ENCODE measurements at places on chromosomes 16 and 17. TPM values are rescaled to one million over a fixed set of nuclear protein-coding genes. Genes with fewer than 3 reads are reported as not detected.
A peak's percentile ranks its signal among the peaks of the same experiment; 100 is the strongest.

DNA sequence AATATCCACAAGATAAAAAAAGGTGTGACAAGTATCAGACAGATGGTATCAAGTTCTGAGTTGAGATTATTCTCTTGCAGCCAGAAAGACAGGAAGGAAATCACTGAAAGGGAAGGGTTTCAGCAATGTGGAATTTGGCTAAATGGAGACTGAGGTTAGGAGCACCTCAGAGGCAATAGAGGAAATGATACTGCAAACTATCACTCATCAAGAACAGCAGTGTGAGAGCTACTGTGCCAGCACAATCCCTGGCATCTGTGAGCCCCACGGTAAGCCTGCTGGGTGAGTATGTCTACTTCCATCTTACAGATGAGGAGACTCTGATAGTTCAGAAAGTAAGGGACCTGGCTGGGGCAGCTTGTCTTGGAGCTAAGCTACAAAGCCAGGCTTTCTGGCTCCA, 162.0 kb downstream of the SALL1 start:
- no peak for DNase-seq

DNA sequence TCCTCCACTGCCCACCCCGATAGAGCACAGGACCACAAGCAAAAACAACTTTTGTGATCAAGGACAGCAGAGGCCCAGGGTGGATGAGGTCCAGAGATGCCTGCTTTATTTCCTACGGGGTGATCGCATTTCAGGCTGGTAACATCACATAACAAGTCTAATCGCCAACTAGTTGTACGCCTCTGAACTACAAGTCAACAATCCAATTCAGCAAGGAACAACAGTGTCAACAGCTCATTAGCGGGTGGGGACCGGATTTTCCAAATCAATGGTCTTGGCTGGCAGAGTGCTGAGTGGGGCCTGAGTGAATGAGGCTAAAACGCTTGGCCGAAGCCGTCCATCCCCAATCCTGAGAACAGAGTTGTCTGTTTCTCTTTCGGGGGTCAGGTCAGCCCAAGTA, 17.1 kb downstream of the MRM3 start:
- DNase-seq, result no peak

DNA sequence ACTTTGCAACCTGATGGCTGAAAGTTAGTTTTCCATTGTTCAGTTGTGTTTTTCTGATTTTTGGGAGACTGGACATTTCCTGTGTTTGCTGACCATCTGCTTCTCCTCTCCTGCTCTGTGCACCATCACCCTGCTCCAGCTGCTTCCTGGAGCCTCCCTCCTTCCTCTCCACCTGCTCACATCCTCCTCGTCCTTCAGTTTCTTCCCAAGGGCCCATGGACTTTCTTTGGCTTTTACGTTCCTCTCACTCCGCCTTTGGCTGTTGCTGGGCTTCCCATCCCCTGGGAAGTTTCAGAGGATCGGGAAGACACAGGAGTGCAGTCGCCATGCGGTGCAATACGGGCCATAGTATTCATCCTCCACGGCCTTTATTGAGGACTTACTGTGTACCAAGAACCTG, 61.6 kb downstream of the TNFRSF13B start:
- DNase-seq, result no peak

GRCh38 chr17:42321555-42321954, 33.3 kb downstream of the STAT5A start:
- no peak for DNase-seq

DNA sequence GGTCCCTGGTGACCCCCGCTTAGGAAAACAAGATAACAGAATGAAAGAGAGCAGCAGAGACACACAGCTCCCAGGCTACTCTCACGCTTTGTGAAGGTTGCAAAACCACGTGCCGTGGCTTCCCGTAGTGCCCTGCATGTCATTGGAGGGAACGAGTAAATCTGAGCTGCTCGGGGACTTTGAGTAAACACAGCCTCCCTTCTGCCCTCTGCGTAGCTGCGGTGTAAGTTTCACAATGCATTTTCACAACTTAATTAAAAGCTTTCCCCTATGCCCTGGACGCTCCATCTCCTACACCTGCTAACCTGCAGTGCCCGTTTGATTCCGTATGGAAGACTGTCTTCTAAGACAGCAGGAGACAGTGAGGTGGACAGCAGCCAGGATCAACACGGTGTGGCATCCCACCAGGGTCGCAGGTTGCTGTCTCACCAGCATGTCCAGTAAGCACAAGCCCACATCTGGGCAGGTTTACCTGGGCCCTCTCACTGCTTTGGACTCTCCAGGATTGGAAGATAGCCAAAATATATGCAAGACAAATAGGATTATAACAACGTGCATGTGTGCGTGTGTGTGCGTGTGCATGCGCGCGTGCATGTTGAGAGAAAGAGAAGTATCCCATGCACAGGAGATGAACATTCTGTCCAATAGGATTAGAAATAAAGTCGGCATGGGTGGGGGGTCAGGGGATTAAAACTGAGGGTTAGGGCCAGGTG, 116.4 kb upstream of the RCVRN start:
- DNase-seq, result peak; percentile 55

- no peak for DNase-seq
Measured at GRCh38 chr17:76558198-76559095, 18.6 kb downstream of the PRCD start.

DNA sequence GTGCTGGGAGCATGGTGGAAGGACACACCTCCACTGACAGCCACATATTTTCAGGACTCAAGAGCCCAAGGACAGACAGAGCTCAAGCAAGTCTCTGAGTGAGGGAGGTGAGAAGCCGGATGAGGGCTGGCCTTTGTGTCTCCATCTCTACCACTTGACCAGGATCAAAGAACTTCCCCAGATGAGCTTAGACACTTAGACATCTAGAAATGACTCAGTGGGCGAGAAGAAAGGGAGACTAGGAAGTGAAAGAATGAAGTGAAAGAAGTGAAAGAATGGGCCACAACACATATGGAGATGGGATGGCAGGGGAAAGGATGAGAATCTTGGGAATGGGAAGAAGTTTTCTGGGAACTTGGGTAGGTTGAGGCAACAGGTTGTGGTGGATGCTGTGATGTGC, 274.9 kb upstream of the CCL2 start:
- no peak for DNase-seq

NUDT7 gene
- total RNA-seq, result 25.8 TPM

MEOX1 gene
- 25.6 TPM for total RNA-seq

RGS11 gene
- 14.8 TPM for total RNA-seq

Measured in left cardiac atrium (tissue), 4 donors.